ENCODE measurements at places on chromosomes 1 and 21.

GRCh38 chr1:235545292-235545930 is 41.2 kb upstream of the B3GALNT2 start:
- DNase-seq, result no peak

DNA sequence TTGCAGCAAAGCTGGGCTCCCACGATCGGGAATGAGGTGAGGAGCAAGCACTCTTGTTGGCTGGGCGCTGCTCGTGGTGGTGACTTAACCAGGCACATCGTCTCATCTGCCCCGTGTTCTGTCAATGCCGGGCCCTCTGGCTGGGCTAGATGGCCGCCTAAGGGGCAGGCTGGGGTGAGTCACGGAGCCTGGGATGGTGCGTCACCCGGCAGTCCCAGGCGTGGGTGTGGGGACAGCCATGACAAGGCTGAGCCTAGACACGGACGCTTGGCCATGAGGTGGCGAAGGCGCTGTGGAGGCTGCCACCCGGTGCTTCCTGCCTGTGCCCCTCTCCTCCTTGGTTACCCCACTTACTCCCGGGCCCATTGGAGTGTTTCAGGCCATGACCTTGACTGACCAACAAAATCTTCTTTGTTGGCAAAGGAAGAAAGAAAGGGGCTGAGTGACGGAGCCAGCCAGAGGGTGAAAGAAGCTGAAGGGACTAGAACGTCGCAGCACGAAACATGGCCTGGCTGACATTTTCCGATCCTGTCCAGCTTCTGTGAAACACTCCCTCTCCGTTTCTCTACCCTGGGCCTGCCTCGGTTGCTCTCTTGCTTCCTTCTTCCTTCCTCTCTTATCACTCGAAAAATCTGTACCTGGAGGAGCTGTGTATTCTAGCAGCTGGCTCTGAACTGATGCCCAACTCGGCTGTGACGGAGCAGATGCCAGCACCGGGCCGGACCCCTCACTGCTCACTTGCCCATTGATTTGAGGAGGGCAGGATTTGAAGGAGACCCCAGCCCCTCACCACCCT is 596 bp downstream of the CD247 start:
- DNase-seq, result peak; percentile 80

DNA sequence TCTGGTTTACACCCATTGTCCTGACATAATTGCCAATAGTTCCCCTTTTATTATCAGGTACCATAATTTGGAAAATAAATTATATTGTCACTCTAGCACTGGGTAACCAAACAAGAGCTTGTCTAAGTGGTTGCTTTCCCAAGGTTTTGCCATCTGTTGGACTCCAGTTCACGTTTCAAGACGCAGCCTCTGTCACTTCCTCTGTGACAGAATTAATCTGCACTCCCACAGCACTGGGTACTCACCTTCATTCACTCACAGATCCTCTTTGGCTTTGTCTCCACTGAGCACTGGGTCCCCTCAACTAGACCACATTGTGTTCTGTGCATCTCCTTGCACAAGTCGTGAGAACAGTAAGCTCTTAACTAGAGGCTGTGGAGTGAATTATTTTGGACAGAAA is 123.6 kb upstream of the JUN start:
- no peak for DNase-seq

- DNase-seq, result no peak
Measured at GRCh38 chr1:217569021-217569420, 61.9 kb downstream of the GPATCH2 start.

- DNase-seq, result no peak
Measured at GRCh38 chr1:159859767-159860322, 2.6 kb downstream of the VSIG8 start.

- no peak for DNase-seq
Measured at GRCh38 chr1:33429856-33430691, 821 bp downstream of the PHC2 start.

DNA sequence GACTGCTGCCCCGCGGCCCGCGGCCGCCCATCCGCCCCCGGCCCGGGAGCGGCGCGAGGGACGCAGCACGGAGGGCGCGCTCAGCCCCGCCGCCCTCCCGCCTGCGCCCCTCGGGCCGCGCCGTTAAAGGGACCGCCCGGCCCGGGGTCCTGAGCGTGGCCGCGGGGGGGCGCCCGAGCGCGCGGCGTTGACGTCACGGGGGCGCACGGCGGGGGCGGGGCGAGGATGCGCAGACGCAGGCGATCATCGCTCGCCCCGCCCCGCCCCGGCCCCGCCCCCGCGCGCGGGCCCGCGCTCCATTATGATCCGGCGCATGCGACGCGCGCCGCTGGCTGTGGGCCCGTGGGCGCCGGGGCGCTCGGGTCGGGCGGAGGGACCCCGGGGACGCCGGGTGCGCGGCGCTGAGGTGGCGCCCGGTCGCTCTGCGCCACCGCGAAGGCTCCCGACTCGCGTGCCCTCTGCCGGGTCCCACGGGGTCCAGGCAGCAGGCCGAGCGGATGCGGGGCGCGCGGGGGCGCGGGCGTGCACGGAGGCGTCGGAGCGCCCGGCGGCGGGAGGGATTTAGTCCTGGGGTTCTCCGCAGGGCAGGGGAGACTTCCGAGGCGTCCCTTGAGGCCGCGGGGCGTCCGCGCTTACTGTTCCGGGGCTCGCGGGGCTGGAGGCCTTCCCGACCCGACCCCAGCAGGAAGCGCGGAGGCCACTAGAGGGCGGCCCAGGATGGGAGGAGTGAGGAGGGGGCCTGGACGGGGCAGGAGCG is at the start of gene DVL1:
TSS of gene DVL1 (minus strand) at position 163 of the 757 bp plus-strand sequence. CDS start 353 bp downstream, outside the sequence.
- peak; percentile 61 for DNase-seq

- DNase-seq, result no peak
Measured at GRCh38 chr21:45403825-45404729, 888 bp upstream of the COL18A1 start.

DNA sequence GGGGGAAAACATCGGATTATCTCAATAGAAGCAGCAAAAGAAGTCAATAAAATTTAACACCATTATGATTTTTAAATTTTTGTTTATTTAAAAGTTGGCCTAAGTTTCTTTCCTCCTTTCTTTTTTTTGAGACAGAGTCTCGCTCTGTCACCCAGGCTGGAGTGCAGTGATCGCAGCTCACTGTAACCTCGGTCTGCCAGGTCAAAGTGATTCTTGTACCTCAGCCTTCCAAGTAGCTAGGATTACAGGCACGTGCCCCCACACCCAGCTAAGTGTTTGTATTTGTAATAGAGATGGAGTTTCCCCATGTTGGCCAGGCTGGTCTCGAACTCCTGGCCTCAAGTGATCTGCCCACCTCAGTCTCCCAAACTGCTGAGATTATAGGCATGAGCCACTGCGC is 20.9 kb downstream of the SLC2A5 start:
- DNase-seq, result no peak

- DNase-seq, result no peak
Measured at GRCh38 chr21:38123626-38124025, 133.2 kb upstream of the KCNJ15 start.

DNA sequence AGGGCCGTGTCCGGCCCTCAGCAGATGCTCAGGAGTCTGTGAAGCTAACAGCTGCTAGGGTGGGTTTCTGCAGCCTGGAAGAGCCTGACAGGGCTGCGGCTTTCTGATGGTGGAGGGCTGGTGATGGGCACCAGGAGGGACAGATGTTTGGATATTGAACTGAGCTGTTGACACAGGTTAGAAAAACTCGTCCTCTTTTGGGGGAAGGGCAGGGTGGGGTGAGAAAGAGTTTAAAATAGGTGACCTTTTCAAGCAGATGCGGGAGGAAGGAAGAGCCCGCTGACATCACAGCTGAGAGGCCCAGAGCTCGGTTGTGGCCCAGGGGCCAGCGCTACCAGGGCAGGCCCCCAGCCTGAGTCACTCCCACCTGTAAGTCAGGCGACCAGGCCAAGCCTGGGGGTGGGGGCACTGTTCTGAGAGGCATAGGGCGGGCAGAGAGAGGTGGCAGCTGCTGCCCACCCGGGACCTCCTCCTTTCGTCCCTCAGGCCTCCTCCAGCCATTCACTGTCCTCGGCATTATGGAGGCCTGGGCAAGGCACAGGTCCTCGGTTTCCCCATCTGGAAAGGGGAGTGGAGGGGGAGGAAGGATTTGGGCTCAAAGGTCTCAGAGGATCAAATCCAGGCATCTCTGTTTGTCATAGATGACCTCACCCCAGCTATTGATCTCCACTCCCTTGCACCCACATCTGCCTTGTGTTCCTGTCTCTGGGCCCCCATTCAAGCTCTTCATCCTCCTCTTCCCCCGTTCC is 32.3 kb upstream of the ID3 start:
- DNase-seq, result peak; percentile 40

Data from activated CD4-positive, alpha-beta T cell treated with anti-CD3 and anti-CD28 coated beads for 24 hours (primary cell).